Stimulated activated CD8-positive, alpha-beta memory T cell treated with anti-CD3 and anti-CD28 coated beads, Interleukin-7, amount 100 ng/mL, for 24 hours (primary cell): ENCODE measurements at places on chromosomes 5 and 9.

DNA sequence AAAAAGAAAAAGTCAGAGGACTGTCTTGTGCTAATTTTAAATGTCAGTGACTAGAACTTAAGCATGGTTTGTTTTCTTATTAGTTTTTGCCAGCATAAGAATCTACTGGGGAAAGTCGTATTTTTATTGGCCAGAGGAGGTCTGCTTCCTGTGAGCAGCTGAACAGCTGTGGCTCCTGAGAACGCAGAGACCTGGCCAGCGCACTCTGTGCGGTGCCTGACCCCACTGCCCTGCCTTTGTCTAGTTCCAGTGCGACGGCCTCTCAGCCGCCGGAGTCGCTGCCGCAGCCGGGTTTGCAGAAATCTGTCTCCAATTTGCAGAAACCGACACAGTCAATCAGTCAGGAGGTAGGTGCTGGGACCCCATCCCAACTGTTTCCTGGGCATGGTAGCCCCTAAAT, 42.5 kb downstream of the PRRC2B start:
- no peak for DNase-seq

DNA sequence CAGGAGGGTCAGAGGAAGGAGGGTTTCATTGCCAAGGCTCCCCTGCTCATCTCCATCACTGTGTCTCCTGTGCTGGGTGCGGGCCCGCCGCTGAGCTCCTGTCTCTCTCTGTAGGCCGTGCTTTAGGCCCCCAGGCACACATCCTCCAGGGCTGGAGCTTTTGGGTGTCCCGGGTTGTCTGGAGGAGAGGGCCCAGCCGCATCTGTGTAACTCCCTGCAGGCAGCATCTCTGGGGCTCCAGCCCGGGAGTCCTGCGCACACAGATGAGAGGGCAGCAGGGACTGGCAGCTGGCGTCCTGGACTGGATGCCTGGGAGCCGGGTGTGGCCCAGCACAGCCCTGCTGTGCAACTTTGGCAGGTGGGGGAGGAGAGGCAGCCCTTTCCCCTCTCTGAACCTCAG, 40.2 kb downstream of the LRSAM1 start:
- no peak for DNase-seq

DNA sequence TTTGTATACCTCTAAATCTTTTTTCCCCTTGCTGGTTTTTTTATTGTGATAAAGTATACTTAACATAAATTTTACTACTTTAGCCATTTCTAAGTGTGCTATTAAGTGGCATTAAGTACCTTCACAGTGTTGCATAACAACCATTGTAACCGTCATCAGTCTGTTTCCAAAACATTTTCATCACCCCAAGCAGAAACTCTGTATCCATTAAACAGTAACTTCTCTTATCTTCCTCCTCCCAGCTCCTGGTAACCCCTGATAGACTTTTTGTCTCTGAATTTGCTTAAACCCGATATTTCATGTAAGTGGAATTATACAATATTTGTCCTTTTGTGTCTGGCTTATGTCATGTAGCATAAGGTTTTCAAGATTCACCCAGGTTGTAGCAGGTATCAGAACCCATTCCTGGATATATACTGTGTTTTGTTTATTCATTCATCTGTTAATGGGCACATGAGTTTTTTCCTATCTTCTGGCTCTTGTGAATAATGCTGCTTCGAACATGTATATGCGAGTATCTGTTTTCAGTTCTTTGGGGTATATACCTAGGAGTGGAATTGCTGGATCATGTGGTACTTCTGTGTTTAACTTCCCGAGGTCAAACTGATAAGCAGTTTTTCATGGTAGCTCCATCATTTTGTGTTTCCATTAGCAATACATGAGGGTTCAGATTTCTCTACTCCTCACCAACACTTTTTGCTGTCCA, 66.4 kb downstream of the EHMT1 start:
- DNase-seq: no peak

GRCh38 chr9:135566552-135566951, 5.0 kb downstream of the PAEP start:
- no peak for DNase-seq

DNA sequence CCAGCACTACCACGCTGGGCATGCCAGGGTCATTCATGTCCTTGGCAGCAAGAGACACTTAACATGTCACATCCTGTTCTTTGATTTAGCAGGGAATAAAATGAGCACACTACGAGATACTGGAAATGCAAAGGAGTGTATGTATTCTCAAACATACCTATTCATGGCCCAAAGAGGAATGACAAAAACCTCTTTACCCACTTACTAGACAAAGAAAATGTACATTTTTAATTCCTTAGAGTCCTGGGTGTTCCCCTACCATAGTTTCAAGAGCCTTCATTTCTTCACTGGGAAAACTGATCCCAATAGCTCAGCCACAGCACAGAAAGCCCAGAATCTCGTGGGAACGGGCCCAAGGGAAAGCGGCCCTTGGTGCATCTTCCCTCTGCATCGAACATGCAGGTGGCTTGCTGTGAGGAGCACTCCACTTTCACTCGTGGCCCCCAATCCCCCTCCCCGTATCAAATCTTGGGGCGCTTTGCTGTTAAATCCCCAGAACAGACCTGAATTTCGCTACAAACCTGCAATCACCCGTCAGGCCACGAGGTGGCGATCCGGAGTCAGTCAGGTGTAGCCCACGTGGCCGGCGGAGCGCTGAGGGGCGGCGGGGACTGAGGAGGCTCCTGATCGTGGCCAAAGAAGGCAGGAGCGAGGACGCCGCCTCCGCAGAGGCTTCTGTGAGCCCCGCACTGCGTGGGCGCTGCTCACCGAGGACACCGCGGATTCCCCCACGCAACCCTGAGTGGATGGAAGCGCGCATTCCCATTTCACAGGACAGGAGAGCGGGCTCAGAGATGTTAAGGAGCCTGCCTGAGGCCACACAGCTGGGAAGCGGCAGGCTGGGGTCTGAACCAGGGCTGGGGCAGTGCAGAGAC, 91.4 kb downstream of the LMX1B start:
- peak; percentile 74 for DNase-seq

DNA sequence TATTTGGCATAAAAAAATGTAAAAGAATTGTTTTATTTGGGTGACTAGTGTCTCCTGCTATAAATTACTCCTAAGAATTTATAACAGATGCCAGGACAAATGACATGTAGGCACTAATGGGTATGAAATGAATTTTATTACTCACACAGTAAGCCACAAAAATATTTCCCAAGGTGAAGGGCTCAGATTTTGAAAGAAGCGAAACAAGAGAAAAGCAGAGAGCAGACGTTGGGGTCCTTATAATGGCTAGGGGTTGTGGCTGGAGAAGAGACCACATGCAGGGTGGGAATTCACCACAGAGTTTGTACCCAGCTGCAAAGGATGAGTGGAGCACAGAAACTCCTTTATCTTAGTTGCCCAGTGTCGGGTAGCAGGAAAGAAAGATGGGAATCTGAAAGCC, 45.0 kb upstream of the PRR16 start:
- DNase-seq: no peak

- no peak for DNase-seq
Observed at GRCh38 chr9:108012405-108012804, 522.8 kb upstream of the KLF4 start.

DNA sequence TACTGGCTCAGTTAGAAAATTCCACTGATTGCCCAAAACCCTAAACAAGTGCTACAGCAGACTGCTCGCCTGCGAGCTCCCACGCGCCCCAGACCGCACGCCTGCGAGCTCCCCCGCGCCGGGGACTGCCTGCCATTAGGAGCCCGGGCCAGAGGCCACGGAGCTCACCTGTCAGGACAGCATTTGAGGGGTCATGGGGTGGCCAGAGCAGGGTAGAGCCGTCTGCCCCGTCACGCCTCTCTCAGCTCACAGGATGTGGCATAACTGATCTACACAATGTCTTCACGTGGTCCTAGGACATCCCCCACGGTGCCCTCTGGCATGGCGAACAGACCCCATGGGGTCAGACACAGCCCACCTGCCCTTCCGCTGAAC, 29.1 kb upstream of the LRRC14B start:
- DNase-seq: no peak

- no peak for DNase-seq
Observed at GRCh38 chr5:159049844-159050315, 49.8 kb downstream of the EBF1 start.

GRCh38 chr5:124550731-124551130, 195.7 kb downstream of the ZNF608 start:
- no peak for DNase-seq

- DNase-seq: no peak
Observed at GRCh38 chr5:158170534-158170933, 311.6 kb upstream of the CLINT1 start.

GRCh38 chr9:38417003-38417945, 7.0 kb downstream of the IGFBPL1 start:
- DNase-seq: no peak

- no peak for DNase-seq
Observed at GRCh38 chr5:108686676-108687075, 61.0 kb upstream of the FER start.

DNA sequence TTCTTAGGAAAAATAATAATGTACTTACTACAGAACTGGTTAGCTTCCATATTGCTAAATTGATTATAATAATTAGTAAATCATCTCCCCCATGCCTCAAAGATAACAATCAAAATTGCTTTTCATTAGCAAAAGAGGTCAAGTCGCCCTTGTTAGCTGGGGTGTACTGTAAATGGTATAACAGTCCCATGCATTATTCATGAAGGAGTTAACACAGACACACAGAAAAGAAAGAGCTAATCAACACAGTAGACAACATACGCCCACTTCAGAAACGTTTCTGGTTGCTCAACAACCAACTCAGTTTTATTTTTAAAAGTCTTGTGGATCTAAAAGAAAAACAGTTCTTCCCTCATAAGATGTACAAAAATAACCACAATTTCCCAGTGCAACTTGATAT, 100.2 kb downstream of the MPDZ start:
- no peak for DNase-seq

DNA sequence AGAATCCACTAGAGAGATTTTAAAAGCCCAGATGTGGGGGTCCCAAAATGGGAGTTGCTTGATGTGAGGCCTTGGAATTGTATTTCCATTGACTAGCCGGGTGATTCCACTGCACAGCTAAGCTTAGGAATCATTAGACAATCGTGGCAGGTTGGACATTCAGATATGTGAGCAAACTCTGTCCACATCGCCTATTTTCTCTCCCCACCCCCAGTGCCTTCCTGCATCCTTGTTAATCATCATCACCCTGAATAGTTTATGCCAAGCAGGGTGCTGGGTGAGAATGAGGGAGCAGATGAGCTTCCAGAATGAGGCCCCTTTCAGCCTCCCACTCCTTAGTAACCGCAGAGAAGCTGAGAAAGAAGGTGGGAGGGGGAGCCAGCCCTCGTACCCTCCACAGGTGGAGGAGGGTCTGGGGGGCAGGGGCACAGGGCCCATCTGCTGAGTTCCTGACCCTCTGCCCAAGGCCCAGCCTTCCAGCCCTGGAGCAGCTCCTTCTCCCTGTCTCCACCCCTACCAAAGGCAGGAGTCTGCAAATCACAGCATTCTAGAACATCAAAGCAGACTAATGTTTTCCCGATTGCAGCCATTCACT, 7.7 kb upstream of the TCOF1 start:
- DNase-seq: no peak

DNA sequence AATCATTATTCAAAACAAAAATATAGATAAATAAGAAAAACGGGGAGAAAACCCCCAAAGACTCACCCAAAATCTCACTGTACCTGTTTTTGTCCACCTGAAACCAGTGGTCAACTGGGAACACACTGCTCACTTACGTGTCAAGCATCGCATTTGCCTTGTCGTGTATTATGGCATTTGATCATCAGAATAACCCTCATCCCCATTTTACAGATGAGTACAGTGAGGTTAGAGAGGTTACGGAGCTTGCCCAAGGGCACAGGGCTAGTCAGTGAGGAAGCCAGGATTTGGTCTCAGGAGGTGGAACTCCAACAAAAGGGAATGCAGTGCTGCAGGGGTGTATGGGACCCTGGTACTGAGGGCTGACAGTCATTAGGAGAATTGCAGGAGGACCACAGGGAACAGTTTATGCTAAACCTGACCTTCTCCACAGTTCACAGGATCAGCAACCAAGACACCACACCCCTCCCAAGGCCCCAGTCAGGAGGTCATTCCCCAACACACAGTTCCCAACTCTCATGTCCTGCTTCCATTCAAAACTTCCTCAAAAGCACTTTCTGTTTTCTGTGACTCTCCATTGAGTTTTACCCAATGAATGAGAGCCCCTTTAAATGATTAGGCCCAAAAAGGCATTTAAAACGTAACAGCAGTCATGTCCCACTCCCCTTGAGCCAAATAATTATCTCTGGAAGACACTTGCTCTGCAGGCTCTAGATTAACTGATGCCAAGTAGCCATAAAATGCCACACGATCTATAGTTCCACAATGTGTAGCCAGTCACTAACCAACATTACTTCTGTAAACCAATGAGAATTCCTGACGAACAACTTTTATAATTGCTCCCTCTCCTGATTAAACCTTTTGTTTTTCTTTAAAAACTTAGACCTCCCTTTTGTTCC, 50.8 kb downstream of the CTSL start:
- DNase-seq: no peak

GRCh38 chr9:118962426-118962825, 406.8 kb downstream of the BRINP1 start:
- DNase-seq: no peak

DNA sequence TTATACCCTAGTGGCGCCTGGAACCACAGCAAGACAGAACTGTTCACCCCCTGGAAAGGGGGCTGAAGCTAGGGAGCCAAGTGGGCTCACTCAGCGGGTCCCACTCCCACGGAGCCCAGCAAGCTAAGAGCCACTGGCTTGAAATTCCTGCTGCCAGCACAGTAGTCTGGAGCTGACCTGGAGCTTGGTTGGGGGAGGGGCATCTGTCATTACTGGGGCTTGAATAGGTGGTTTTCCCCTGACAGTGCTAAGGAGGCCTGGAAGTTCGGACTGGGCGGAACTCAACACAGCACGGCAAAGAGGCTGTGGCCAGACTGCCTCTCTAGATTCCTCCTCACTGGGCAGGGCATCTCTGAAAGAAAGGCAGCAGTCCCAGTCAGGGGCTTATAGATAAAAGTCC, 19.5 kb downstream of the BTNL3 start:
- DNase-seq: no peak

- no peak for DNase-seq
Observed at GRCh38 chr5:91293131-91293530, 90.0 kb downstream of the ARRDC3 start.

GRCh38 chr9:114233491-114234185, 78.3 kb downstream of the COL27A1 start:
- DNase-seq: no peak

DNA sequence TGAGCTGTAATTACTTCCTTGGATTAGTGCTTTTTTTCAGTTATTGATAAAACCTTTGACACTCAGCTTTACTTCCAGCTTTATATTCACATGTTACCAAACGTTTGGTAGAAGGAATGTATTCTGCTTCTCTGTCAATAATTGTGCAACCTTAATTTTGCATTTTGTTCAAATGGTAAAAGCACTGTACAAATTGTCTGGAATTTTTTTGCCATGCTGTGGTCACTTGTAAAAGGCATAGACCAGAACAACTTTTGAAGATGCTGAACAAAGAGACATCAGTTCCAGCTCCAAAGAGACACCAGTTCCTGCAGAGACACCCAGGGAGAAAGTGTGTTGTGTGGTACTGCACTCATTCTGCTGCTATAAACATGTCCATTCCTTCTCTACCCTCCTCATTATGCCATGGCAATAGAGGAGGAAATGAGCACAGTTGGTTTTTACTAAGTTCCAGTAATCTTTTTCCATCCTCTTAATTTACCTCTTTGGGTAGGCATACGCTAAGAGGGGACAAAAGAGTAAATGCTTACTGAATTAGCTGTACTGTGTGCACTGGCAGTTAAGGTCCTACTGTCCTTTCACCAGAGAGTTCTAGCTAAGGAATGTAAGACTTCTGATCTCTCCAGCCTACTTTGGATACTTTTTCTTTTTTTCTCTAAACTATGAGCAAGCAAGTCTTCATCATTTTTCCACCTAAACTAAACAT, 387.4 kb downstream of the FGF10 start:
- DNase-seq: no peak

- DNase-seq: no peak
Observed at GRCh38 chr5:157038568-157039187, 20.2 kb downstream of the HAVCR1 start.
